Aorta (tissue), 5 donors: ENCODE measurements at places on chromosomes 4 and X. TPM values are rescaled to one million over a fixed set of nuclear protein-coding genes. Genes with fewer than 3 reads are reported as not detected.

MED14 gene
- polyA plus RNA-seq: 5.9 TPM

SUV39H1 gene
- 3.2 TPM for polyA plus RNA-seq

CHRDL1 gene
- not detected for polyA plus RNA-seq

F8A1 gene
- polyA plus RNA-seq: 15.5 TPM

TMEM156 gene
- 0.25 TPM for polyA plus RNA-seq

GLRA3 gene
- polyA plus RNA-seq: not detected

ENPEP gene
- not detected for polyA plus RNA-seq
